Right cardiac atrium (tissue), 5 donors: ENCODE measurements at places on chromosomes 16 and 17.

DNA sequence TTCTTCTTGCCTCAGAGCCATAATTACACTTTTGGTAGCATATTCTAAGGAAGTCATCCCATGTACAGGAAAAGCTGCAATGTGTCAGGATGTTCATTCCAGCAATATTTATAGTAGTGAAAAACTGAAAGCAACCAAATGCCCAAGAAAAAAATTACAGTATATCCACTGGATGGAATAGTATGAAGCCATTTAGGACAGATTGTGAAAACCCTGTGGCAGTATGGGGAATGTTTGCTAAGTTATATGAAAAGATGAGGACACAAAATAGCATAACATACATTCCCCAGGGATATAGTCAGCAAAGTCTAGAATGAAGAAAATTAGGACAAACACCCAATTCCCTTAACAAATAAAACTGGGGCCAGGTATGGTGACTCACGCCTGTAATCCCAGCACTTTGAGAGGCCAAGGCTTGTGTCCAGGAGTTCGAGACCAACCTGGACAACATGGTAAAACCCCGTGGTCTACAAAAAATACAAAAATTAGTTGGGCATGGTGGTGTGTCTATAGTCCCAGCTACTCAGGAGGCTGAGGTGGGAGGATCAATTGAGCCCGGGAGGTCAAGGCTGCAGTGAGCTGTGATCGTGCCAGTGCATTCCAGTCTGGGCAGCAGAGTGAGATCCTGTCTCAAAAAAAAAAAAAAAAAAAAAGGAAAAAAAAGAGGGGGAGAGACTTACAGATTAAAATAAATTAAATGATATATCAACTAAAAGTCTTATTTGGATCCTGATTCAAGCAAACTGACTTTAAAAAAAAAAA lies 2.3 kb downstream of the LRRC3C start:
- DNase-seq, result no peak

DNA sequence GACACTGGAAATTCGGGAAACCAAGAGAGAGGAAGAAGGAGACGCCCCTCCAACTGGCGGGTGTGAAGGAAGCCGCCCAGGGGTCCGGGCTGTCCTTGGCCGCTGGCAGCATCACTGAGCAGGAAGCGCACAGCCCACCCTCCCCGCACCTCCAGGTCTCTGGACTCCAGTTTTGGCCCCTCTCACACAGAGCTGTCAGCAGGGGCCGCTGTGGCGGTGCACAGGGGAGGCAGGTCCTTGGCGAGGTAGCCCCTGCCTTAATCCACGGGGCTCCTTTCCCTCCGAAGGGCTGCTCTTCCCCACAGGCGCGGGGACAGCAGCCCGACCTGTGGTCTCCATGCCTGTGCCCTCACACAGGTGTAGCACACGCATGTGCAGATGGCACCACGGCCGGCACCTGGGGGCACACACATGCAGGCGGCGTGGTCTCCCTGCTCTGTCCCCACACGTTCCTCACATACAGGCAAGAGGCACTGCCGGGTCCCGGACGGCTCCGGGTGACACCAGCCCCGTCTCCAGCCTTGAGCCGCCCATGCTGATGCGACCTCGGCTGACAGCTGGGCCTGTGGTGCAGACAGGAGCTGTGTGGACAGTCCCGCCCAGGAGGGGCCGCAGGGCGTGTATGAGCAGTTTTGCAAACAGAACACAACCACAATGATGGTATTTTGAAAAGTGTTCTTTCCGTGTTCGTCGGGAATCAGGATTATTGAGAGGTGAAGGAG lies 26.6 kb upstream of the CHMP6 start:
- DNase-seq, result no peak

DNA sequence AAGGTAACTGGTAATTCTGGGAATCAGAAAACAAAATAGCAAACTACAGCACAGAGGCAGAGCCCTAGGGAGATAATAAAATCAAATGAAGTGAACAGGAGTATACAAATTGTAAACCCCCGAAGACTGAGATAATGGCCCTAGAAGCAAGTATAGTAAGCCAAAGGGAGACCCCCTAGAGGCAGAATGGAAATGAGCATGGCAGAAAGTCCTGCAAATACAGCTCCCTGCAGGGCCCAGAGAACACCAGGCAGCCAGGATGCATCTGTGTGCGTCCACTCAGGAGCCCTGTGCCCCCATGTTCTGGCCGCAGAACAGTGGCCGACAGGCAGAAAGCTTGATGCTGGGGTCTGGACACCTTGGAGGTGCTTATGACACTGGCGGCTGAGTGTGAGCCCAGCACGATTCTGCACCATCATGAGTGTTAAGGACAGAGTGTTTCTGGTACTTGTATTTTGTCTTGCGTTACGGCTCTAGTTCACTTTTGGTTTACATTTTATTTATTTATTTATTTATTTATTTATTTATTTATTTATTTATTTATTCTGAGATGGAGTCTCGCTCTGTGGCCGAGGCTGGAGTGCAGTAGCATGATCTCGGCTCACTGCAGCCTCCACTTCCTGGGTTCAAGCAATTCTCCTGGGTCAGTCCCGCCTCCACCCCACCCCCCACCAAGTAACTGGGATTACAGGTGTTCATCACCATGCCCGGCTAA lies 48.7 kb downstream of the RGS9 start:
- no peak for DNase-seq

GRCh38 chr17:83075270-83075880 lies 4.0 kb upstream of the METRNL start:
- DNase-seq, result no peak

GRCh38 chr16:50839356-50839755 lies 97.5 kb downstream of the CYLD start:
- no peak for DNase-seq

DNA sequence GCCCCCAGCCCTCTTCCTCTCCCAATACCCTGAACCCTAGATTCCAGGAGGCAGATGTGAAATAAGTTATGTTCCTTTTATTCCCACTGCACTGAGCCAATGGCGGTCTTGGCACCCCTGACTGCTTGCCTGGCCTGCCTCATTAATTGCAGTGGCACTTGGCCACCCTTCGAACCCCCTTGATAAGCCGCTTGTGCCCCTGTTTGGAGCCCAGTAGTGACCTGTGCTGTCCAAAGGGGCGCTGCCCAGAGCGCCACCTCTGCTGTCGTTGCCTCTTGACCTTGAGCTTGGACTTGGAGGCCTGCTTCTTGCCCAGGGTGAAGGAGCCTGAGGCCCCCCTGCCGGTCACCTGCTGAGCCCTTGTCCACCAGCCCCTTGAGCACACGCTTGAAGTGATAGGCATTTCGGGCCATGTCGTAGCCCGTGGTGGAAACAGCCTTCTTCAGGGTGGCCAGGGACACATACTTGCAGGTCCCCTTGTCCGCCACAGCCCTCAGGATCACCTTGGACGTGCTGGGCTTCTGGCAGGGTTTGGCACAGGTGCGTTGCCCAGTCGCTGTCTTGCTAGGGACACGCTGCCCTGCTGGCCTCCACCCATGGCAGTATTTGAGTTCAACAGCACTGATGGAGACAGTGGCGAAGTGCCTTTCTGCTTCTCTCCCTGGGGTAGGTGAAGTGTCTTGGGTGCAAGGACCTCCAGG lies 5.7 kb downstream of the SGCA start:
- peak; percentile 55 for DNase-seq

DNA sequence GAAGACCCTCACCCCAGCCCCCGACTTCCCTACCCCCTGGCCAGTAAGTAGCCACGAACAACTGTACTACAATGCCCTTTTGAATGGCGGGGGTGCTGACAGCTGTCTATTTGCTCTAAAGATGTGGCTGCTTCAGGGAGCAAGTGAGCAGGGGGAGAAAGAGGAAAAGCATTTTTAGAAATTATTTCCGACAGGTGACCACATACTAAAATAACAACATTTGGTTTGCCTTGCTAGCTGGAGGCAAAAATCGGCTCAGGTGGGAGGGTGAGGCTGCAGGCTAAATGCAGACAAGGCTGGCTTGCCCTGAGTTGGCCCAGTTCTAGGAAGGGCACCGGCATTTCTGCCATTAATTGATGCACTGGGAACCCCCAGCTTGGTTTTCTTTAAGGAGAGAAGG lies 188.5 kb downstream of the XYLT1 start:
- no peak for DNase-seq

DNA sequence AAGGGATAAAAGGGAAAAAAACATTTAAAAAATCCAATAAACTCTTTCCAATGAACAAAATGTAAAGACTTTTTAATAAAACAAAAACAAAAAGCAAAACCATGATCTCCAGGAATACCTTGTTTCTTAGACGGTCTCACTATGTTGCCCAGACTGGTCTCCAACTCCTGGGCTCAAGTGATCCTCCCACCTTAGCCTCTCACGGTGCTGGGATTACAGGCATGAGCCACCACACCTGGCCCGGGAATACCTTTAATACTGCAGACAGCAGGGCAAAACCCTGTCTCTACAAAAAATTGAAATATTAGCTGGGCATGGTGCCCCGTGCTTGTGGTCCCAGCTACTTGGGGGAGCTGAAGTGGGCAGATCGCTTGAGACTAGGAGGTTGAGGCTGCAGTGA lies 7.9 kb downstream of the RNF43 start:
- DNase-seq, result no peak

DNA sequence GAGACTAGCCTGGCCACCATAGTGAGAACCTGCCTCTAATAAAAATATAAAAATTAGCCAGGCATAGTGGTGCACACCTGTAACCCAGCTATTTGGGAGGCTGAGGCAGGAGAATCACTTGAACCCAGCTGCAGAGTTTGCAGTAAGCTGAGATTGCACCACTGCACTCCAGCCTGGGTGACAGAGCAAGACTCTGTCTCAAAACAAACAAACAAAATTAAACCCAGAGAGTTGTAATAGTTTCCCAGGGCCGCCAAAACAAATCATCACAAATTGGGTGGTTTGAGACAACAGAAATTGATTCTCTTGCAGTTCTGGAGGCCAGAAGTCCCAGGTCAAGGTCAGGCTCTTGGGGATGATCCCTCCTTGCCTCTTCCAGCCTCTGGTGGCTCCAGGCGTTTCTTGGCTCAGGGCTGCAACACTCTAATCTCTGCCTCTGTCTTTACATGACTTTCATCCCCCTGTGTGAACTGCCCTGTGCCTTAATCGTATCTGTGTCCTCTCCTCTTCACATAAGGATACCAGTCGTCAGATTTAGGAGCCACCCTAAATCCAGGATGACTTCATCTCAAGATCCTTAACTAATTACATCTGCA lies 100.3 kb upstream of the NOL11 start:
- no peak for DNase-seq

GRCh38 chr17:63039342-63039741 lies 73.3 kb downstream of the TANC2 start:
- no peak for DNase-seq

- DNase-seq, result no peak
Observed at GRCh38 chr16:61842666-61843065, 193.6 kb downstream of the CDH8 start.

GRCh38 chr17:4806456-4806776 lies 536 bp upstream of the PLD2 start:
- DNase-seq, result no peak

GRCh38 chr16:19071811-19072777 lies 4.7 kb downstream of the COQ7 start:
- DNase-seq, result peak; percentile 66
